ENCODE measurements at places on chromosomes 16 and 17. TPM values are rescaled to one million over a fixed set of nuclear protein-coding genes. Genes with fewer than 3 reads are reported as not detected.

DNA sequence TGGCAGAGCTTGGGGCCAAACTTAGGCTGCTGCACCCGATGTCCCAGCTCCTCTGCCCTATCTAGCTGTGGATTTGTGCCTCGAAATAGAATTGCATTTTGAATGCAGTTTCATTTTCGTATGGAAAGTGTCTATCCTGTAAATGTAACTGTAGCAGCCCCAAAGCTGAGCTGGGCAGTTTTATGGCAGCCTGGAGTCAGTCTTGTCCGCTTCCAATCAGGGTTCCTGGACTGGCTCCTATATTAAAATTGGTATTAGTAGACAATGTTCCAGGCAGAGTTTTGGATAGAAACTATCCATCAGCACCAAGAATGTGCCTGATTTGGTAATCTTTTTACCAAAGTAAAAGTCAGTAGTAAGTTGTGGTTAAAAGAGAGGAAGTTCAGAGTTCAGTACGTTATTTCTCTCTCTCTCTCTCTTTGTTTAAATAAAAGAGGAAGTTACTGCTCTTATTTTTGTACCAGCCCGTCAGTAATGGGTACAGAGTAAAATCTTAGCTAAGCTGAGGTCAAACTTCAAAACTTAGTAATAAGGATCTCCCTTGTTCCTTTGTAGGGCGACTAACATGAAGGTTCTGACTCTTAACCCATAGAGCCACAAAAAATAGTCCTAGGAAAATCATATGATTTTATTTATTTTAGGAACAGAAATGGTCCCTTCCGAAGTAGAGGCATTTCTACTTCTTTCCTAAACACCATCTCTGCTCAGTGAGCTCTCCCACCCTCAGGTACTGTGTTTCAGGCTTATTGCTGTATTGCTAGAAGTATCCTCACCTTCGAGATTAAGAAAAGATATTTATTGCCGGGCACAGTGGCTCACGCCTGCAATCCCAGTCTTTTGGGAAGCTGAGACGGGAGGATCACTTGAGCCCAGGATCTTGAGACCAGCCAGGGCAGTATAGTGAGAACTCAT lies 28.0 kb downstream of the PRKCB start:
- DNase-seq = no peak

DNA sequence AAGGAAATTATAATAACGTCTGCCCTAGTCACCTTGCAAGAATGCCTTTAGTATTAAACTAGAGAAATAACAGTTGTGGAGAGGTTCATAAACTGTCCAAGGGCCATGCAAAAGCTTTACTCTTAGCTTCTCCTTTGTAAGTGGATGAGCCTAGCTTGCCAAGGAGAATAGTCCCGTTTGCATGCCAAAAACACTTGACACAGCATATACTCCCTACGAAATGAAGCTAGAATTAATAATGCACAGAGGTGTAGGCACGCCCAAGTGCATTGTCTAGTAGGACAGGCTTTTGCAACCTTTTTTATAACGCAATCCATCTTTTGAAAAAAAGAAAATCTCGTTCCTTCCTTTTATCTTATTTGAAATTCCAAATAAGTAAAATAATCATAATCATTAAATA lies 12.8 kb upstream of the CDRT4 start:
- DNase-seq = no peak

- DNase-seq = no peak
Measured at GRCh38 chr16:56340864-56341365, 84.4 kb downstream of the AMFR start.

DNA sequence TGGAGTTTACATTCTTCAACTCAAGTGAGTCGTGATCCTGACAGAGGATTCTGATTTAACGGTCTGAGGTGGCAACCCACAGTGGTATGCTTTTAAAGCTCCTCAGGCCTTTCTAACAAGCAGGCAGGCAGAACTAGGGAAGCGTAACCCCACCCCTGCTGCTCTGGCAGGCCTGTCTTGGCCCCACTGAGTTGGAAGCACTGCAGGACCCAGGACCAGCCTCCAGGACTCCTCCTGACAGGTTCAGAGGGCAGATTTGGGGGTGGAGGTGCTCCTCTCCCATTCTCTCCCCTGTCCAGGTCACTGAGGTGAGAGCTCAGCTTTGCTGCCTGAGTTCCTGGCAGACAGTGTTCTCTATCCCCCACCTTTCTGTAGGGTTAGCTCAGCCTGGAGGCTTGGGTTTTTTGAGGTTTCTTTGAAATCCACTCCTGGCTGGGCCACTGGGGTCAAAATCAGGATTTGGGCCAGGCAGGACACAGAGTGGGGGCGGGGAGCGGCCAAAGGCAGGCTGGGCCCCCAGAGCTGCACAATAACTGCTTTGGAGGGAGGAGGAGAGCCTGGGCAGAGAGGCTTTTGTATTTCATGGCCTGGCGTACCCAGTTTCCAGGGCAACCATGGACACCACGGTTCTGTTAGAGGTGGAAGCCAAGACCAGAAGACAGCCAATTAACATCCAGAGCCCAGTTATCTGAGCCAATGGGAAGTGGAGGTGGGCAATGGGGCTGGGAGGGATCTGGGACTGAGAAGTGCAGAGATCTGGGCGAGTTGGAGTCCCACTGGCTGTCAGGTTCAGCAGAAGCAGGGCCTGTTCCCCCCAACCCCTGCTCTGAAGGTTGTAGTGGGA lies 9.5 kb downstream of the MRPL27 start:
- DNase-seq = no peak

DNA sequence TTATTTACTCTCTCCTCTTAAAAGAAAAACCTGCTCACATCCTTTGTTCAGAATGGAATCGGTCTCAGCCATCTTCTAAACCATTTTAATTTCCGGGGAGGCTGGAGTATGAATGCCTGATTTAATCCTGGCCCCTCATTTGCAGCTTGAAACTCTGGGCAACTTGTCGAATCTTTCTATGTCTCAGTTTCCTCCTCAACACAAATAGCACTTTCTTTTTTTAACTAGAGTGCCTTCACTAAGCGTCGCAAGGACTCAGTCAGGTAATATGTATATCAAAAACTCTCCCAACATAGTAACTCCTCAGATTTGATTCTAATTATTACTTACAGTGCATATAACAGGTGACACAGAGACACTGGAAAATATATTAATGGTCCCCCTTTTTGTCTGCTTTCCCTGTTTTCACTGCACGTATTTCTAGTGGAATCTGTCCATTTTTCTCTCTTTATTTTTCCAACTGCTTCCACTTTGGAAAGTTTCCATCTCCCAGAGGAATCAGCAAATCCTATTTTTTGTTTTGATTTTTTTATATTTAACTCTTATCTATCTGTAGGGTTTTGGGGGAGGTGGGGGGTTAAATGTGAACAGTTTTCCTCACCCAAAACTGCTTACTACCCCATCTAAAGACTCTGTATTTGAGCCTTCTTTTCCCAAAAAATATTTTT lies 18.6 kb downstream of the SNN start:
- DNase-seq = no peak

GRCh38 chr16:63617990-63618763 lies 1503.7 kb downstream of the CDH11 start:
- DNase-seq = no peak

DNA sequence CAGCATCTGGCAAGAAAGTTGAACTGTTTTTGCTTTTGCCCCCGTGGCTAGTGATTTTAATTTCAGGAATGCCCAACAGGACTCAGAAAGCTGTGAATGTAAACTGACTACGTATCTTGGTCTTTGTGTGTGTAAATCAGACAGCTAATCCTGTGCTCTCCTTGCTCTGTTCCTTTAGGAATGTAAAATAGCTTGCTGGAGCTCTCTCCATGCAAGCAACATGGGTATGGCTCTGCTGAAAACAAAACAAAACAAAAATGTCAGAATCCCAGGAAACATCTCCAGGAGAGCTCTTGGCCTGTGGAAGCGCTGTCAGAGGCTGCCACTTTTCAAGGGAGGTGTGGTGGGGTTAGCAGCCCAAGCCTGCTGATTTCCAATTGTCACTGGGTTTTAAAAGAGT lies 161.8 kb upstream of the NOG start:
- no peak for DNase-seq

GRCh38 chr17:77371888-77372443 lies 231.2 kb downstream of the SEC14L1 start:
- no peak for DNase-seq

Gene KRTAP1-5
- total RNA-seq = not detected

Gene CDRT15
- total RNA-seq = not detected

Gene PLEKHM1
- 16.4 TPM for total RNA-seq
